Stimulated activated naive CD8-positive, alpha-beta T cell treated with anti-CD3 and anti-CD28 coated beads, Interleukin-15, Interleukin-2, amounts not matched to agents 100 U/mL and 50 U/mL, for 24 hours (primary cell): ENCODE measurements at places on chromosomes 5 and 9.

GRCh38 chr5:142655339-142656267, 30.3 kb downstream of the FGF1 start:
- DNase-seq, result peak; percentile 84

DNA sequence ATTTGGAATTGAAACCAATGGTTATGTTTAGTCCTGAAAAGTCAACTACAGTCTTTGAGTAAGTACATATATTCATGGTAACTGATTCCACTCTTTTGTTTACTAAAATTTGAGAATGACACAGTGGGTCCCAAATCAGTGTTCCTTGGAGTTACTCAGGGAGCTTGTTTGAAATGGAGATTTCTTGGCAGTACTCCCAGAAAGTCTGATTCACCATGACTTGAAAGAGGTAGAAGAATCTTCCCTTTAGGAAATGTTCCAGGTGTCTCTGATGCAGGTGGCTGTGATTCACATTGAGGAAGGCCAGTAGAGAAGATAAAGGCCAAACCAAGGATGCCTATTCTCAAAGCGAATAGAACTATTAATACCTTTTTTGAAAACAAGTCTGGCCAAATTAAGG, 1078.3 kb downstream of the CDH12 start:
- DNase-seq, result no peak

- no peak for DNase-seq
Measured at GRCh38 chr9:98502311-98502975, 206.3 kb downstream of the GABBR2 start.

- no peak for DNase-seq
Measured at GRCh38 chr5:1052641-1053390, 44.2 kb downstream of the NKD2 start.
